ENCODE measurements at places on chromosomes 6 and 20. TPM values are rescaled to one million over a fixed set of nuclear protein-coding genes. Genes with fewer than 3 reads are reported as not detected.

SUMO4 gene
- total RNA-seq = 1.0 TPM

SLC32A1 gene
- total RNA-seq = not detected

CMTR1 gene
- total RNA-seq = 65.7 TPM

GABBR1 gene
- 35.2 TPM for total RNA-seq

BPIFB4 gene
- not detected for total RNA-seq

SOX18 gene
- total RNA-seq = 2.7 TPM

TMEM239 gene
- not detected for total RNA-seq

TSPYL4 gene
- total RNA-seq = 18.7 TPM
